ENCODE measurements at places on chromosomes 12 and 14.

DNA sequence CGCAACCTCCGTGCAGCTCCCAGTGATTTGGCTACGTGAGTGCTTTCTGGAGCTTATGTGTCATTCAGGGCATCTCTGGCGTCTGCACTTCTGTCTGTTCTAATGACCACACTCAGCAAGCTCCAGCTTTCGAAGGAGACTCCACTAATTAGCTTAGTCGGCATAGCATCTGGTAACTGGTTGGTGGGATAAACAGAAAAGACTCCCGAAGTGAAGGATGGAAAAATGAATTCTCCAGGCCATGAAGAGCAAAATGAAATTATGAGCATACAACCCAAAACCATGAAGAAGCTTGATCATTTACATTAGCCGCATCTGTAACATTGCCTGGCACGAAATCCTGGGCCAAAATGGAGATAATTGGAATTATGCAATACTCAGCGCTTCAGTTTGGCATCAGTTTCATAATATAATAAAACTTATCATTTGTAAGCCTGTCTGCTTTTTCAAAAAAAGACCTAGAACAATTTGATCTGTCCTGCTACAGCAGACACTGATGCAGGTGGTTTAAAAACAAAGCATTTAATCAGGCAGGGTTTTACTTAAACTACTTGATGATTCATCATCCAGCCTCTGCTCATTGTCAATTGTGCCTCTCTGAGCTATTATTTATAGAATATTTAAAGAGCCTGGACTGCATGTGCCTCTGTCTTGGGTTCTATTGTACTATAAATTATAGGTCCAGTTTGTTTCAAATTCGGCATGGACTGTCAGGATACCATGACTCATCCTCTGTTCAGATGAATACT lies 87.4 kb downstream of the SYT1 start:
- DNase-seq: no peak

DNA sequence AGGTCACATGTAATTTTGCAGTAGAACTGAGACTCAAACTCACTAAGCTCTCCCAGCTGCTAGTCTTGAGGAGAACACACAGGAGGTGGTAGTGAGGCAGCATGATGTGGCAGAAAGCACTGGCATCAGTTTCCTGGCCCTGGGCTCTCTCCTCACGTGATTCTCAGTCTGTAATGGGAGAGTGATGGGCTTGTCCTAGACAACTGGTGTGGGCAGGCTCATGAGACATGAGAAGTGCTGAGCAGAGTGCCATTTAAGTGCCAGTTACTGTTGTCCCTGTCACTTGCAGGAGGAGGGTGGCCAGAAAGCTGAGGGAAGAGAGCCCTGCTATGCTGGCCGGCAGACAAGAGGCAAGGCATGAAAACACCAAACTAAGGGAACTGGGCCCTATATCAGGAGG lies 48.5 kb upstream of the OVCH1 start:
- no peak for DNase-seq

DNA sequence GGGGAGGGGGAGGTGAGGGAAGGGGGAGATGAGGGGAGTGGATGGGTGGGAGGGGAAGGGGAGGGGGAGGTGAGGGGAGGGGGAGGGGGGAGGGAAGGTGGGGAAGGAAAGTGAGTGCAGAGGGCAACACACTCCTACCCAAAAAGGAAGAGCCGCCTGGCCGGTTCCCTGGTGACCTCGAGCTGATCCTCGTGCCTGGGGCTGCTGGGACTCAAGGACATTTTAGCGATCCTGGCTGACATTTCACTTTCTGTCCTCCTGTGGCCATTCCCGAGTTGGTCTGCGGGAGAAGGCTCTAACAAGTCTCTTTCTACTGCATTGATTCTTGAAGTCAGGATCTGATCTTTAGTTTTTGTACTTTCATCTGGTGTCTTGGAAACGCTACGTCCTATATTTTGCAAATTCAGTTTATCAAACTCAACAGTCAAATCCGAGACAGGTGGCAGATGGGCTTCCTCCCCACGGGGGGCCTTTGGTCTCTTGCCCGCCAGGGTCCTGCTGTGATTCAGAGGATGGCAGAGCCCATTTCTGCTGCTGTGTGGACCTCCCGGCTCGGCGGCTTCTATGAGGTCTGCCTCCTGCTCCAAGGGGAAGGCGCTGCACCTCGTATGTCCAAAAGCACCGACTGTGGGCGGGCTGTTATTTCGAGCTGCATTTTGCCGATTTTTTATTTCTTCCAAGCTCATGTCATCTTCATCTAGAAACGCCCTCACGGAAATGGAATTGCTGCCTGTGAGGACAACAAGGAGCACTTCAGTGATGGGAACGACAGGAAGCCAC lies 19.1 kb downstream of the PGAM5 start:
- DNase-seq: no peak

DNA sequence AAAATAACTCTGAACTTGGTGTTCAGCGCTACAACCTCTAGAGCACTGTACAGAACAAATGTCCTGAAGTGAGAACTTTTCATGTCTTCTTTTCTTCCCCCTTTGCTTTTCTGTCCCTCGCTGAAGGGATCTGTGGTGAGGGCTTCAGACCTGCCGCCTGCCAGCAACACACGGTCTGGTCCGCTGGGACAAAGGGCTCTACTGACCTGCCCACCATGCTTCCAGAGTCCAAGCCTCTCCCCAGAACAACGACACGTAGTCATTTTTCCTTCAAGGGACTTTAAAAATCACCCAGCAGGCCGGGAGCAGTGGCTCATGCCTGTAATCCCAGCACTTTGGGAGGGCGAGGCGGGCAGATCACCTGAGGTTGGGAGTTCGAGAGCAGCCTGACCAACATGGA lies 140.4 kb downstream of the EFCAB11 start:
- no peak for DNase-seq

- no peak for DNase-seq
Measured at GRCh38 chr12:56126732-56127239, 1.3 kb upstream of the ESYT1 start.

- DNase-seq: no peak
Measured at GRCh38 chr12:54416687-54417603, 2.1 kb downstream of the ITGA5 start.

All from retinal pigment epithelial cell (primary cell).